ENCODE measurements at places on chromosomes 5 and 9. TPM values are rescaled to one million over a fixed set of nuclear protein-coding genes. Genes with fewer than 3 reads are reported as not detected.

PCDHA10 gene
- total RNA-seq = not detected

DDX4 gene
- total RNA-seq = not detected

CNTNAP3B gene
- total RNA-seq = 0.06 TPM

CDH9 gene
- total RNA-seq = not detected

C5orf52 gene
- total RNA-seq = not detected

ACOT12 gene
- total RNA-seq = not detected

LVRN gene
- total RNA-seq = 0.74 TPM

PRRT1B gene
- total RNA-seq = not detected

FRMPD1 gene
- not detected for total RNA-seq

KCNN2 gene
- total RNA-seq = not detected

ARL14EPL gene
- not detected for total RNA-seq

DELE1 gene
- total RNA-seq = 72.3 TPM

SLC6A19 gene
- total RNA-seq = not detected

CNTLN gene
- 6.9 TPM for total RNA-seq

LCP2 gene
- 0.03 TPM for total RNA-seq

PALM2AKAP2 gene
- total RNA-seq = 18.2 TPM

FAM163B gene
- not detected for total RNA-seq

ACTBL2 gene
- total RNA-seq = not detected

LECT2 gene
- not detected for total RNA-seq

ZNF79 gene
- total RNA-seq = 7.1 TPM

ARHGEF37 gene
- 0.25 TPM for total RNA-seq

ZNF367 gene
- total RNA-seq = 45.4 TPM

TMC1 gene
- 0.06 TPM for total RNA-seq

GGTA1 gene
- not detected for total RNA-seq

PDZD2 gene
- total RNA-seq = not detected

PCDHB7 gene
- total RNA-seq = 0.85 TPM

LCN1 gene
- total RNA-seq = not detected

MEIKIN gene
- total RNA-seq = not detected

CEL gene
- total RNA-seq = not detected

FRRS1L gene
- total RNA-seq = not detected

TUBB4B gene
- total RNA-seq = 232 TPM

ZCCHC9 gene
- 33.2 TPM for total RNA-seq

BARHL1 gene
- not detected for total RNA-seq

INSL6 gene
- total RNA-seq = not detected

SPOCK1 gene
- 0.95 TPM for total RNA-seq

RICTOR gene
- total RNA-seq = 15.7 TPM

Measured in SJSA1 (cell line).